ENCODE measurements at places on chromosomes 1 and 21.

DNA sequence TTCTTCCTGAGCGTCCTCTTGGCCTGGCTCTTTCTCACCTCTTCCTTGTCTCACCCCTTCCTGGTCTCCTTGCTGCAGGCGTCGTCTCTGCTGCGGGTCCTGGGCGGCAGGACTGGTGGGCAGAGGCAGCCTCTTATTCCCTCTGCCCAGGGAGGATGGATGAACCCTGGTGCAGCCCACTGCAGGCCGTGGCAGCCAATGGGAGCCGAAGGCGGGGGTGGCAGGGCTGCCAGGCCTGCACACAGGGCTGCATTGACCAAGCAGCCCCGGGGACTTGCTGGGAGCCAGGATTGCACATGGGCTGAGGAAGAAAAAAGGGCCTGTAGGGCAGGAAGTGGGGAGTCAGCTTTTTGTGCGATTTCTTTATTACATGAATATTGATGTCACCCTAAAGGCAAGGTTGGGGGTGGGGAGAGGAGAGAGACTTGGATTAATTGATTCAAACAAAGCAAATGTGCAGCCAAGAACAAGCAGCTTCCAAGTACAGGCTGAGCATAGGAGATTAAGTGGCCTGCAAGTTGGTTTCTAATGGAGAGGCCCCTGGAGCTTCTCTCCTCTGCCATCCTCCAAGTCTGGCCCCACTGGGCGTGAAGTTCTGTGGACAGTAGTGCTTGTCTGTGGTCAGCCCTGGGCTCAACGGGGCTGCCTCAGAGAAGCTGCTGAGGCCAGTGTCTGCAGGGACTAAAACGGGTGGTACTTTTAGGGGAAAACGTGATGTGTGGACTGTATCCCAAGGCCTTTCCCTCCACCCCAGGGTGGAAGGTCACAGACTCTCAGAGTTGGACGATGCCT, at the start of gene S100B:
Gene S100B, minus strand, starts transcription at position 108 of the 792 bp plus-strand sequence. CDS start 2,667 bp downstream, outside the sequence.
- DNase-seq = no peak

DNA sequence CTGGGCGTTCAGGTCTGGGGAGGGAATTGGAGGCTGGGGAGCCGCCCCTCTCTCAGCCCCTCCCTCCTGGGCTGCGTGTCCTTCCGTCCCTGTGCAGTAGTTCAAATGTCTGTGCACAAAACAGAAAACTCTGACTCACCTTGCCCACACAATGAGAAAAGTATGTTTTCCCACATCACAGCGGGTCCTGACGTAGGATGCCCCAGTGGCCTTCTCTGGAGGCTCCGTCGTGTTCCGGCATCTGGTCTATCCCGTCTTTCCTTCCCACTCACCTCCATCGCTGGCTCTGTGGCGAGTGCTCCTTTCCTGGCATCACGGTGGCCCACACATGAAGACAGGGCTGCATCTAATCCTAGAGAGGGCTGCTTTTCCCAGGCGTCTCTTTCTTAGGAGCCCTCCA, 224.0 kb downstream of the KAZN start:
- no peak for DNase-seq

GRCh38 chr1:163842571-163842970, 520.8 kb downstream of the NUF2 start:
- no peak for DNase-seq

DNA sequence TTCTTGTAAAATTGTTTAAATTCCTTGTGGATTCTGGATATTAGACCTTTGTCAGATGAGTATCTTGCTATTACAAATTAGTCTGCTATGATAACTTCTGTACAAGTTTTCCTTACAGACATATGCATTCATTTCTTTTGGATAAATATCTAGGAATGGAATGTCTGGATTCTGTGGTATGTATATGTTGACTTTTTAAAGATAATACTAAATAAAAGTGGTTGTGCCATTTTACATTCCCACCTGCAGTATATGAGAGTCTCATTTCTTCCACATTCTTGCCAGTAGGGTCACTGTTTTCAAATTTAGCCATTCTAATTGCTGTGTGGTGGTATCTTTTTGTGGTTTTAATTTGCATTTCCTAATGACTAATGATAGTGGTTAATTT, 53.9 kb downstream of the SYDE2 start:
- no peak for DNase-seq

GRCh38 chr1:39410915-39411436, 80.5 kb upstream of the BMP8A start:
- peak; percentile 54 for DNase-seq

- DNase-seq = no peak
These were observed 7.4 kb upstream of the AGMAT start for GRCh38 chr1:15592285-15592684.

DNA sequence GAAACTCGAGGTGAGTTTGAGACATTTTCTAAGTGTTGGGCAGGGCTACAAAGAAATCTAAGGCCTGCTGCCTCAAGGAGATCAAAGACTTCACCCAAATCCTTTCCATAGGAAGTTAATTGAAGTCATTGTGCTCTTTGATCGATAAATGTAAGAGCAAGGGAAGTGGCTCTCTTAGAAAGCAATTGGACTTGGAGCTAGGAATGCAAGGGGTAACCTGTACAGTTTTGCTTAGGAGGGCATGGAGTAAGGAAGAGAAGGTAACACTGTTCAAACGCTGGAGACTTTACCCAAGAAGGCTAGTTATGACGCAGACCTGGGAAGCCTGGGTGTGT, 418.0 kb upstream of the PROX1 start:
- no peak for DNase-seq

DNA sequence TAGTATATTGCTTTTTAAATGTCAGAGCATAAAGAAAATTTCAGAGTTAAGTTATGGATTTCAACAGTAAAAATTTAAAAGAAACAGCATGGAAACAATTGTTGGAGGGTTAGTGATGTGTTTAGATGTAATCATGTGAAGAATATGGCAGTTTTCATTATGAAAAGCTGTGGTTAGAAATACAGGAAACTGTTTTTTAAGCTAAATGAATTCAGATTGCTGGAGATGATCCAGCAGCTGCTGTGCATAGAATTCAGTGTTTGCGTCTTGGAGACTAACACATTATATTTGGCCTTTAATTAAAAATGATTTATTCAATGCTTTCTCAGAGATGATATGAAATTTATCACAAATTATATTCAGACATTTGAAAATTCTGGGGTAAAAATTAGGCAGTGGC, 273.6 kb upstream of the LRRC7 start:
- DNase-seq = no peak

DNA sequence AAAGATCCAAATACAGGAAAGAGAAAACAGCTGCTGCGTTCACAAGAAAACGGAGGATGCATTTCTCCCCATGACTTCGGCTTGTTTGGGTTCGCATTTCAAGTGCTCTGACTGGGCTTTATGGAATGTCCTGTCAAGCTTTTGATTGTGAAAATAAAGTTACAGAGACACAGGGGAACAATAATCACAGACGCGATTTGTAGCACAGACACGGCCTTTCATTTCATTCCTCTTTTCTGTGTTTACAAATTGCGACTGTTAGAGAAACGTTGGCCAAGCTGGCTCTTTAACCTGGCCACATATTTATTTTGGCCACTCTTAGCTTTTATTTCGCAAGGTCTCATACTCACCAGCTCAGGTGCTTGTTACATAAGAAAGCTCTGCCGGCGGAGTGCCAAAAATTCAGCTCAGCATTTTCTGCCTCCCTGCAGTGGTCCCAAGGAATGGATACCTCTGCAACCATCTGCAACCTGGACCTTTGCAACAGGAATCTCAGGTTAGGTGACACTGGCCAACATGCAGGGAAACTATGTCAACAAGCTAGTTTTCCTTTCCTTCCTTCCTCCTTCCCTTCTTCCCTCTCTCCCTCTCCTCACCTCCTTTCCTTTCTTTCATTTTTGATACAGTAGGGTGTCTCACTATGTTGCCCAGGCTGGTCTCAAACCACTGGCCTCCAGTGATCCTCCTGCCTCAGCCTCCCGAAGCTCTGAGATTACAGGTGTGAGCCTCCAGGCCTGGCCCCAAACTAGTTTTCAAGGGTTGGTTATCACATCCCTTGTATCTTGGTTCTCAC, 58.2 kb upstream of the SLC45A1 start:
- no peak for DNase-seq

DNA sequence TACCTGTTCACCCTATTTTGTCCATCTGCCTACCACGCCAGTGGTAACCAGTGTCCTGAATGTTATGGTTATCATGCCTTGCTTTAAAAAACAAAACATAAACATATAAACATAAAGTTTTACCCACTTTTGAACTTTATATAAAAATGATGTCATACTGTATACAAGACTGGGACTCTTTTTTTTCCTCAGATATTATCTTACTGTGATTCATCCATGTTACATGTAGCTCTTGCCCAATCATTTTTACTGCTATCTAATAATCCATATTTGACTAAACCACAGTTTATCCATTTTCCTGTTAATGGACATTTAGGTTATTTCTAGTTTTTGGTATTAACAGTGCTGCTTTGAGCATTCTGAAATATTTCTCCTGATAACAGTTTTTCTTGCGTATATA, 78.8 kb downstream of the GPR161 start:
- no peak for DNase-seq

GRCh38 chr1:6257541-6258069, 3.3 kb downstream of the GPR153 start:
- DNase-seq = no peak

DNA sequence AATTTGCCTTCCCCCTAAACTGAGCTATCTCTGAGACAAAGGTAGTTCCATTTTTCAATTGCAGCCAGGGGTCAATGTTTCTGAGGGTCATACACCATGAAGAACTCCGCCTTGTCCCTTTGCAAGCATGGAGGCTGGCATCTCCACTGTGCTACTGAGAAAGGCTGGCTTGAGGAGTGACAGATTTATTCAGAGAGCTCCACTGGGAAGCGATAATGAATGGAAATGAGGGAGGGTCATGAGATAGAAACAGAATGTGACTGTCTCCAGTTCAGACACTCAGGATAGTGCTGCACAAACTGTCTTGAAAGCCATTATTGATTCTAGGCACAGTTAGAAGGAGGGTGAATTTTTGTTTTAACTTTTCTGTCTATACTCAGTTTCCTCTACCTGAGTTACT, 197.5 kb downstream of the ZNF326 start:
- DNase-seq = no peak

GRCh38 chr1:30089024-30089430, 634.4 kb downstream of the MATN1 start:
- DNase-seq = no peak

DNA sequence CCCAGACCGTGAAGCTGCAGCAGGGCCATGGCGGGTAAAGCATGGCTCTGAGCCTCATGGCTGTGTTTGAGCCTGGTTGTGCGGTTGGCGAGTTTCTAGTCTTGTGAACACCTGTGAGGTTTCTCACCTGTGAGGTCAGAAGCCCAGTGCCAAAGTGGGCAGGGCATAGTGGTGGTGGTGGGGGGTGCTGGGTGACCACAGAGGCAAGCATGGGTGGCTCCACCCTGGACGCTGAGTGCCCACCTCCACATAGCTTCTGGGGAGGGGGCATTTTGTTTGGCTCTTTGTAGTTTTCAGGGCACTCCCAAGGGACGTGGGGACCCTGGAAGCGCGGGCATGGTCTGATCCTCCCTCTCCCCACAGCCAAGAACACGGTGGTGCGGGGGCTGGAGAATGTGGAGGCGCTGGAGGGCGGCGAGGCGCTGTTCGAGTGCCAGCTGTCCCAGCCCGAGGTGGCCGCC, 91.1 kb downstream of the TRIM11 start:
- DNase-seq = no peak

GRCh38 chr21:41920476-41920875, 33.3 kb downstream of the C2CD2 start:
- DNase-seq = no peak

- peak; percentile 31 for DNase-seq
These were observed 7.5 kb downstream of the MX2 start for GRCh38 chr21:41369105-41369919.

- no peak for DNase-seq
These were observed 54.5 kb upstream of the NADK start for GRCh38 chr1:1832820-1833219.

DNA sequence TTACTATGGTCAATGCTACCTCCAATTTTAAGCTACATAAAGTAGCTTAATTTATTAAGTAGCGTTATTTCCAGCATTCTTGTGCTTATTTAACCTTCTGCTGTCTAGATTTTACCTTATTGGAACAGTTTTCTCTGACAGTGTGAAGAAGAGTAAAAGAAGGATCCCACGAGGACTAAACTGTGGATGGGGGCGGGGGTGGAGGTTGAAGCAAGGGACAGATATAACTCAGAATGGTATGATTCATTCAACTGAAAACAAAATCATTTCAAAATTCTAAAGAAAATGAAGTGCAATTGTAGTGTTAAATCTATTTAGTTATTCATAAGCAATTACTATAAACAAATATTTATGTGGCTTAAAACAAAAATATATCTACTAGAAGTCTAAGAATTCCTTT, 11.5 kb upstream of the VAV3 start:
- no peak for DNase-seq

GRCh38 chr1:23673086-23673813, 18.4 kb upstream of the RPL11 start:
- no peak for DNase-seq

DNA sequence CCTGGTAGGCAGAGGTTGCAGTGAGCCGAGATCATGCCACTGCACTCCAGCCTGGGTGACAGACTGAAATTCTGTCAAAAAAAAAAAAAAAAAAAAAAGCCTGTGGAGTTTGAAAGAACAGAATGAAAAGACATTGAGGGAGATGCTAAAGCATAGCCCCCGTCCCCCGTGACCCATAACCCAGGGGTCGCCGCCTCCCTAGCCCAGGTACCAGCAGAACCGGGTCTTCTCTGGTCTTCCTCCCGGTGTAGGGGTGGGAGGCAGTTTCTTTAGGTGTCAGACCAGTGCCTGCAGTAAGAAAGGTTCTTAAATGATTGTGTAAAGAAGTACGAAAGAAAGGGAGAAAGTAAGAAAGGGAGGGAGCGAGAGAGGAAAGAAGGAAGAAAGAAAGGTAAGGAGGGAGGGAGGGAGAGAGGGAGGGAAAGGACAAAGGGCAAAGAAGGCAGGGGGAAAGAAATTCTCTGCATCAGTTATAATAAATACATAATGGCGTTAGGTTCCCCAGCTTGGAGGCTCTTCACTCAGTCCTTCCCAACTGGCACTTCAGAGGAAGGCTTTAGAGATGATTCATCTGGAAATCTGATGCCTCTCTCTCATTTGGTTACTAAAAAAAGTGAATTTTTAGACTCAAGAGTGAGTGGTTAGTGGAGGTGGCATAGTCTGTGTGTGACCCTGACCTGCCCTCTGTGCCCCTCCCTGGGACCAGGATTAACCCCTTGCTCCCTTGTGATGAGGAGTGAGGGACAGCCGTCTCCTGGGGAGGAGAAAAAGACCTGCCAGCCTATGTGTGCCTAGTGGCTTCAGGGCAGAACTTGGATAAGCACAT, 1.1 kb downstream of the IL24 start:
- no peak for DNase-seq

GRCh38 chr1:230054092-230054749, 12.8 kb upstream of the GALNT2 start:
- DNase-seq = no peak

GRCh38 chr1:26560403-26560780, 30.8 kb downstream of the RPS6KA1 start:
- no peak for DNase-seq

Measured in stimulated activated naive CD4-positive, alpha-beta T cell treated with Interleukin-2 at 50 U/mL for 16 hours (primary cell).